ENCODE measurements at places on chromosomes 3 and 15.

DNA sequence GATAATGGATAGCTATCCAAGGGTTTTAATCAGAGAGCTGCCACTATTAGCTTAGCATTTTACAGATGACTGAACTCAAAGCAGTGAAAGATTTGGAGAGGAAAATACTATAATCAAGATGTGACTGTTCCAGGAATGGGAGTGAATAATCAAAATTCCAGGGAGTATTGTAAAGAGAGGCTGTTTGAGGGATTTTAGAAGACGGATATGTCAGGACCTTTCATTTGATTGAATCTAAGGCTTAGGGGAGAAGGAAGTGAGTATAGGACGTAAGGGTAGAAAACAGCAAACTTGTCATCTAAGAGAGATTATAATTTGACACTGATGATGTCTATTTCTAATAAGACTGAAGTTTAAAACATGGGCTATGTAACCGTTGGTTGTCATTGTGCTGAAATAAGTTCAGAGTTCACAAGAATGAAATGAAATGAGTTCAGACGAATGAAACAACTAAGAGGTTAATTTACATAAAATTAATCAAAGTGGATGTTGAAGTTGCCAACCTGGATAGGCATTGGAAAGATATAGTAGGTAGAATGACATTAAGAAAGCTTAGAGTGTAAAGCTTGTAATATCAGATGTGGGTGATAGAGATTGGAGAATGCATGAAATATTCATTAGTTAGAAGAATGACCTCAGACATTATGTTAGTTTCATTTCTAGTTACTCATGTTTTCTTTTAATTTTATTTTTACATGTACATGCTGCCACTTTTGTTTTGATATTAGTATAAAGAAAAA, 842.8 kb downstream of the SI start:
- no peak for DNase-seq

DNA sequence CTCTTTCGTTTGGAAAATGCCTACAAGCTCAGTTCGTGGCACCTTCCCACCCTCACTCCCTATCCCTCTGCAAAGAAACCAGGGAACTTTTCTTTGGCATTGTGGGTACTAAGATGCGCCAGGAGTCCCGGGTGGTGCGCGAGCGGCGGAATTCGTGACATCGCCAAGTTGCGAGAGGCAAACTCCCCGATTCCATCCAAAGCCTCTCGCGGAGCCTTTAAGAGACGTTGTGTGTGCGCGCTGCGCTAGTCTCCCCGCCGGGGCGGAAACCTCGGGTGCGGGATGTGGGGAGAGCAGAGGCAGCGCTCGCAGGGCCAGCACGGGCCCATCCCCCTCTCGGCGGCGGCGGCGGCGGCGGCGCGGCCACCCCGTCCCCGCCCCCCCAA, 443 bp upstream of the NR2F2 start:
- DNase-seq: no peak

DNA sequence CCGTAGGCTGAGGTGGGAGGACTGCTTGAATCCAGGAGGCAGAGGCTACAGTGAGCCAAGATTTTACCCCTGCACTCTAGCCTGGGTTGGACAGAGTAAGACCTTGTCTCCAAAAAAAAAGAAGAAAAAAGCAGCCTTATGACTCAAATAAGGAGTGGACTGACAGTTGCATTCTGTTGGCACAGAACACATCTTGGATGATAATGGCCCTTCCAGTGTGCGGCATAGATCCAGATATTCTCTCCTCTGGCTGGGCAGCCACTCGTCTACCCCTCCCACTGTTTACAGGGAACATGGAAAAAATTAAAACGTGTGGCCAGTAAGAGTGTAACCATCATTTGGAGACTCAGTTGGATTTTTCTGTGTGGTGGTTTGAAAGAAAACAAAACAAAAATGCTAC, 118.6 kb upstream of the RNF7 start:
- DNase-seq: no peak

DNA sequence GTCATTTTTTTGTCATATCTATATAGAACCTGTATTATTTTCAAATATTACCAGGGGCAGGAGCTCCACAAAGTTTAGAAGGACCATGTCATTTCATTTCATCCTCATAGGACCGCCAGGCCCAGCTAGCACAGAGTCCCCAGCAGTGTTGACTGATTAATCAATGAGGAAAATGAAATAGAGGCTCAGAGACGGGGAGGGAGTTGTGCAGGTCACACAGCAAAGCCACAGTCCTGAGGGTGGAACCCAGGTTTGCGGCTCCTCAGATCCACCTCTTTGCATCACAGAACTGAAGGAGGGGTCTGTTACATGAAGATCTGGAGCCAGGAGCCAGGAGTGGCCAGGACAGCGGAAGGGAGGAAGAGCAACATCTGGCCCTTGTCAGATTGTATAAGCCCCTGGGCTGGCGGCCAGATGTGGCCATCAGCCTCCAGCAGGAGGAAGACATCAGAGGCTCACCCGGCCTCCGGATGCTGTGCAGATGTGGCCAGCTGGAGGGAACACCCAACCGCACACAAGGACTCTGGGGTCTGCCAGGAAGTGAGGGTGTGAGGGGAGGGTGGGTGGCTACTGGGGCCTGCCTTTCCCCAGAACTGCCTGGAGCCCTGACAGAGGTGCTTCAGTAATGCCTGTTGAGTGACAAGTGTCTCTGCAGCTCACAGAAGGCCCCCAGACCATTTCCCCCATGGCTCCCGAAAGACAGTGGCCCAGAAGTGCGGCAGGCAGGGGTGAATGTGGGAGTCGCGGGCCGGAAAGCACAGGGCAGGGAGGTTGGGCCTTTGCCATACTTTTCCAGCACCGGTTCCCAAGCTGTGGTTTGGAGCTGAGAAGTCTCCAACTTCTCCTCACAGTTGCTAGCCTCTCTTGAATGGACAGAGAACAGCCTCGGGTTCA, 21.3 kb downstream of the EFCC1 start:
- no peak for DNase-seq

- no peak for DNase-seq
These were observed 22.0 kb upstream of the ABHD2 start for GRCh38 chr15:89066280-89066679.

GRCh38 chr3:44400771-44401170, 62.2 kb downstream of the TCAIM start:
- no peak for DNase-seq

DNA sequence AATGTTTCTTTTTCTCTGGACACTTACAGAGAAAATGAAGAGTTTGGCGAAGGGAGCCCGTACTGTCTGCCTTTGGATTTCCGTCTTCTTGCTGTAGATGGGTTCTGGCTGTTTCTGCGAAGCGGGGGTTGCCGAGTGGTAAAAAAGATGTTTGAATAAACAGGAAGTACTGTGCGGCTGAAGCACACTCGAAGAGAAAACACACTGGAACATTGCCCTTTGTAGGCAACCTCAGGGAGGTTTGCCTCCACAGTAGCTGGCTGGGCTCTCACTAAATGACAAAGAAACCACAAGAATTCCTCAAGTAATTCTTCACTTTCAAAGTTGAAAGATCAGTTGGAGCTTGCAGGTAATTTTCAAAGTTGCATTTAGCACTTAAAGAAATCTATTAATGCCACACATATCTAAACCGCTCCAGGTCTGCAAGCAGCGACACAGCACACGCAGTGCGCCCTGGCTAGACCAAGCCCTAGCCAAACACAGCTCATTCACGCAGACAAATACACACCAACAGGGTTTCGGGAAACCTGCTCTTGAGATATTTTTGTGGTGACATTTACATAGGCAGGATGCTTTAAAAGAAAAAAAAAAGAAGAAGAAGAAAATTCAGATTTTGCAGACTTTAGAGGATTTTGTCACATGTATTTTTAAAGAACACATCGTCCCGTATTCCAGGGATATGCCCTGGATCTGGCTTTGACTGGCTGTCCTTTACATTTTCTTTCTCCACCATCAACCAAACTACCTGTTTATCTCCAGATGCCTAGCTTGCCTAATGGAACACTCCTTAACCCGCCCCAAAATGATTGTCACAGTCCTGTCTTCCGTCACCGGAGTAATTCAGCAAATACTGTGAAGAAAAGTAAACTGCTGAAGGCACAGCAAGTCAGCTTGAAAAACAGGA, 452.8 kb downstream of the FOXP1 start:
- DNase-seq: no peak
